Anterior cingulate cortex (tissue), 58 donors: ENCODE measurements at places on chromosomes 13 and 19.

GRCh38 chr19:49431330-49431749 is 6.2 kb downstream of the GFY start:
- no peak for DNase-seq

DNA sequence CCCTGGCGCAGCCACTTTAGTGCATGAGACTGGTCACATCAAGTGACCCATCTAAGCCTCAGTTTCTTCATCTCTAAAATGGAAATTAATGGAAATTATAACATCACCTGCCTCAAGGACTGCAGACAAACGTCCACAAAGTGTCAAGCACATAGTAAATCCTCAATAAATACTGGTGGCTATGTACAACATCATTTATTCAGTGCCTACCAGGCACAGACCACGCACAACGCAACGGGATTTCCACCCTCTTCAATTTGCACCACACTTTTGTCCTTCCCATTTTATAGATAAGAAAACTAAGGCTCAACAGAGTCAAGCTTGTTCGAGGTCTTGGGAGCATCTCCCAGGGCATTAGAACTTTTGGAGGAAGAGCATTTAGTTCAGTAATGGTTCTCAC is 1.4 kb downstream of the ELAVL1 start:
- DNase-seq = no peak

DNA sequence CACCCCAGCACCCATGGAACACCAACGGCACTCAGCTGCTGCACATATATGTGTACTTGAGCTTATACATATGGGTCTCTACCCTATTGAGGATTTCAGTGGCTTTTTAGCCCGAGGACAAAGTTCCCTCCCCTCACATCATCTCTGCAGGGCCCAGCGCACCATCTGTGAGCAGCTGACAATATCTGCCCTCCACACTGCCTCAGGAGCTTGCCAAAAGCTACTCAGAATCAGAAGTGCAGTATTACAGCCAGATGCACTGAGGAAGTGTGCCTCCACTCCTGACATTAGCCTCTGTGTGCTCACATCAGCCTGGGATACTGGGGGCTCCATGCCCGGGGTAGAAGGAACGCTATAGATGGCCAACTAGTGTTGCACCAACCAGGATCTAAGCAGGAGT is 903.9 kb downstream of the UQCRFS1 start:
- DNase-seq = no peak

DNA sequence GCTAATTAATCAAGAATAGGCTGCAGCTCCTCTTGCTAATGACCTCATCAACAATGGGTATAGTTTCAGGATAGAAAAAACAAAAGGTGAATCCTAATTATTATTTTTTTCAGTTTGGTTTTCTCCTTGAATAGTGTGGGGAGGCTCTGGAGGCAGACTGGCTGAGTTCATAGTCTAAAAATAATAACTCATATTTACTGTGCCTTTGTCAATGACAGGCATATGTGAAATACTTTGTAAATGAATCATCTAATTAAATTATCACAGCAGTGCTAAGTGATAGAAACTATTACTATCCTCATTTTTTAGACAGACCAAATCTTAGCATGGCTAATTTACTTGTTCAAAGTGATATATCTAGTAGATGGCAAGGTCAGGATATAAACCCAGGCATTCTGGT is 1261.0 kb upstream of the SLC10A2 start:
- no peak for DNase-seq

DNA sequence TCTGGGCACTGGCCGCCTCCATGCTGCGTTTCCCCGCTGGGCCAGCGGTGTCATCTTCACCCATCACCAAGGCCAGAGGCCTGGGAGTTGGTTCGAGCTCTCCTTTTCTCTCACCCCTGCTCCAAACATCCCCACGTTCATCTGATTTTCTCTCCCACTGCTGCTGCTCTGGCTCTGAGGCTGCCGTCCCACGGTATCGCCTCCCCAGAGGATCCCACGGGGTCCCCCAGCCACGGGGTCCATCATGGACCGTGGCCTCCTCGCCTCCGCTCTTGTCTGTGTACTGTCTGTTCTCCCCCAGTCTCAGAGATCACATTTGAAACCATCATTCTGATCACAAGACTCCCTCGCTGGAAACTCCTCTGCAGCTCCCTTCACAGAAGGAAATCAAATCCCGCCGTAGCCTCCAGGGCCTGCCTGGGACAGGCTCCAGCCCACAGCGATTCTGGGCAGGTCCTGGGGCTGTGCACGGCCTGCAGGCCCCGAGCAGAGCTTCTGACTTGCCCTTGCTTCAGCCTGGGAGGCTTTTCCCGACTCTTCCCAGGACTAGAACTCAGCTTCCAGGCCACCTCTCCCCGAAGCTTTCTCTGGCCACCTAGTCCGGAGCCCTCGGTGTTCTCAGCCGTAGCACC is 64.2 kb downstream of the SOX1 start:
- DNase-seq = no peak

DNA sequence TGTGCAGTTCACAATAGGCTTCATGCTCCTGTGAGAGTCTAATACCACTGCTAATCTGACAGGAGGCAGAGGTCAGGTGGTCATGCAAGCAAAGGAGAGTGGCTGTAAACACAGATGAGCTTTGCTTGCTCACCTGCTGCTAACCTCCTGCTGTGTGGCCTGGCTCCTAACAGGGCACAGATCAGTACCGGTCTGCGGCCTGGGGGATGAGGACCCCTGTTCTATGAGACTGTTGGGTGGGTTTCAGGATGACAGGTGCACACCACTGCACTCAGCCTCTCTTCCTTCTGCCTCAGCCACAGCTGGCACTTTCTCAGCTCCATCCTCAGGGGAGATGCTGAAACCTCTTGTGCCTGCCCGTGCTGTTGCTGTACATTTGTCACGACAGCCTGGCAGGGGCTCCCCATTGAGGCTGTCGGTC is 9.7 kb downstream of the CLEC4G start:
- no peak for DNase-seq

DNA sequence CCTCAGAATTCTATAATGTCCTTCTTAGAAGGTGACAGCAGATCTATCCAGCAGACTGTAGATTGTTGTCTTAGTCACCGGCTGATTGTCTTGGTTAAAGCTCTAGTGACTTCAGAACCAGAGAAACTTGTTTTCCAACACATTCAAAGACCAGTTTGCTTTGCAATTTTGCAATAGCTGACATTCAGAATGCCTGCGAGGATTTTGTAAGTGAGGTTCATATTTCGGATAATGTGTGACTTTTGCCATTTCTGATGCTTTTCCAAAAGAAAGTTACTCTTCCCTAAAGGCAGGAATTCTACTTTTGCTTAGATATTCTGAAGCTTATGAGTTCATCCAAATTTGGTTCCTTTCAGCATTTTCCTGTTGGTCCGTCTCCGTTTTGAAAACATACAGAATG is 13.2 kb downstream of the SPINT2 start:
- DNase-seq = no peak

GRCh38 chr13:26498656-26499601 is 58.6 kb upstream of the WASF3 start:
- no peak for DNase-seq

DNA sequence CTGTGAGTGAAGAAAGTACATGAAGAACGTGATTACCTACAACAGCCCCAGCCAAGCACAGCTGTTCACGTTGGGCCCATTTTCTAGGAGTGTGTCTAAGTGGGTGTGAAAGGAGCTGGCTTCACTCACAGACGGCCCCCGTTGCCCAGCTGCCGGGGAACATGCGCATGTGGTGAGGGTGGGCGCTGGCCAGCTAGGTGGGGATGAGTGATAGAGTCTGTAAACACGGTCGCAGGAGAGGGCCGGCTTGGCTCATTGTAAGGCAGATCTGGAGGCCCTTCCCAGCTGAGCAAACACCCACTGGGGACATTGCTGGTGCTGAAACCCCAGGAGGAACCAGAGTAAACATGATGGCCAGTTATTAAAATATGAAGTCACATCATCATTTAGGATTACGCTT is 160.5 kb downstream of the TEX29 start:
- DNase-seq = no peak

DNA sequence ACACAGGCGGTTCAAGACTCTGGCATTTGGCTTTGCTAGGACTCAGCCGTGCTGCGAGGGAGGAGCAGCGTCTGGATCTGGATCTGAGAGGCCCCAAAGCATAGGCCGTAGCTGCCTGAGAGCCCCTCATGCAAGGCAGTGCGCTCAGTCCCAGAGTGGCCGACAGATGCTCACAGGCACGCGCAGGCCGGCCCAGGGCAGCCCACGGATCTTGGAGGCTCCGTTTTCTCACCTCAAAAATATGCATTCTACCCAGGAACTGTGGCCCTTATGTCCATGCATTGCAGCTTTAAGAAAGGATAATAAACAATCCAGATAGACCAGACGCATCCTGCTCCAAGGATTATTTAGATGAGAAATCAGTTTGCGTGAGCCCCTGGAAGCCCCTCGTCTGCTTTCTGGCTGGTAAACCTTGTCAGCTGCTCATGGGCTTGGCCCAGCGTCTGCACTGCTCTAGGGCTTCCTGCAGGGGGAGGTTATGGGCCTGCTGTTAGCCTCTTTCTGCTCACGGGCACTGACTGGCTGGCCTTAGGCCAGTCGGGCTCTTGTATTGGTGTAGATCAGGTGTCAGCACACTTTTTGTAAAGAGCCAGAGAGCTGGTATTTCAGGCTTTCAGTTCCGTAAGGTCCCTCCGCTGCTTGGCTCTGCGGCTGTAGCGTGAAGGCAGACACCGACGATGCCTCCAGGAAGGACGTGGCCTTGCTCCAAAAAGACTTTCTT is 24.2 kb downstream of the TEX29 start:
- DNase-seq = no peak

DNA sequence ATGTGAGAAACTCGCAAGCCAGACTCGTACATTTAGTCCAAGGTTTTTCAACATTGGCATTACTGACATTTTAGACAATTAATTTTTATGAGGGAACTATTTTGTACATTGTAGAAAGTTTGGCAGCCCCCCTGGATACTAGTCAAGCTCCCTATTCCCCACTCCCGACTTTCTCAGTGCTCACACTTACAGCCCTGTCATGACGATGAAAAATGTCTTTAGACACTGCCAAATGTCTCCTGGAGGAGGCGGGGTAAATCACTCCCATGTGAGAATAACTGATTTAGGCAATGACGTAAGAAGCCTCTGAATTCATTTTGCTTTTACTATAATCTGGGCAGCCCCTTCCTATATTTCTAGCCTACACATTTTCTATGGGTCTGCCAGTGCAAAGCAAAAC is 535.8 kb upstream of the KLHL1 start:
- no peak for DNase-seq

- no peak for DNase-seq
Observed at GRCh38 chr19:45899919-45900589, 2.4 kb downstream of the MYPOP start.

DNA sequence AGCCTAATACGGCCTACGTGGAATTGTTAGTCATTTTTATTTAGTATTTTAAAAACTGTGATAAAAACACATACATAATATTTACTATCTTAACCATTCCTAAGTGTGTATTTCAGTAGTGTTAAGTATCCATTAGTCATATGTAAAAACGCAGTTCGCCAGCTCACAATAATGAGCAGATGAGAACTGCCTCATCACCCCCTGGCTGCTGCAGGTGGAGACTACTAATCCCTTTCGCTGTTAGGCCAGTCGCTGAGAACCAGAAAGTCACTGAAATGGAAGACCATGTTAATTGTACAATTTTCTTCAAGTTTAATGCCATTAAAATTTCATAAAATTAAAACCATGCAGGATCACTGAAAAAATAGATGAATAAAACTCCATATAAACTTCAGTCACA is 1.6 kb downstream of the ESD start:
- no peak for DNase-seq

GRCh38 chr13:41059456-41060081 is 1.7 kb upstream of the WBP4 start:
- no peak for DNase-seq

- no peak for DNase-seq
Observed at GRCh38 chr13:113110048-113110851, 4.7 kb downstream of the F7 start.

DNA sequence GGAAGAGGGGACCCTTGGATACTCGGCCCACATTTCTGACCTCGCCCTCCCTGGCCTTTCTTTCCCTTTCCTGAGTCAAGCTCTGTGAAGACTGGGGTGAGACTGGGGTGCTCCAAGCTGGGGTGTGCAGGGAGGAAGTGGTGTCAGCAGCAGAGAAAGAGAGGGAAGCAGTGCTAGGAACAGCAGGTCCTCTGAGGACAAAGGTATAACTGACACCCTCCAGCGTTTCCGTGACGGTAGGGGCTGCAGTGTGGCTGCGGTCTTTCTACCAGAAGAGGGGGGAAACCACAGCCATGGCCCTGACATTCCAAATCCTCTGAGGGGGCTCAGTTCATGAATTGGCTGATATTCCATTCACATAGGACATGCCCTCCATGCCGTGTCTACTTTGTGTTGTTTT is 1.1 kb downstream of the KIR3DL2 start:
- no peak for DNase-seq

DNA sequence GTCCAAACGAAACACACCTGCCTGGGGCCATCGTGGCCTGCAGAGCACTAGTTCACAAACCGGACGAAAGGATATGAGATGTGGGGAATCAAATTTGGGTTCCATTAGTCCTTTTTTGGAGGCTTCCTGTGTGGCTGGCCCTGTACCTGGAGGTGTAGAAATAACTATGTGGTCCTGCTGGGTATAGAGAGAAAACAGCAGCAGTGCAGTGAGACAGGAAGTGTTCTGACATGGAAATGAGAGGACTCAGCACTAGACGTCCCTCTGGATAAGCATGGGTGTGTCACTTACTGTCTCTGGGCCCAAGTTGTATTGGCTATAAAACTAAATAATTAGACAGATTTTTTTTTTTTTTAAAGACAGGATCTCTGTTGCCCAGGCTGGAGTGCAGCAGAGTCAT is 12.3 kb downstream of the KDELR1 start:
- no peak for DNase-seq

DNA sequence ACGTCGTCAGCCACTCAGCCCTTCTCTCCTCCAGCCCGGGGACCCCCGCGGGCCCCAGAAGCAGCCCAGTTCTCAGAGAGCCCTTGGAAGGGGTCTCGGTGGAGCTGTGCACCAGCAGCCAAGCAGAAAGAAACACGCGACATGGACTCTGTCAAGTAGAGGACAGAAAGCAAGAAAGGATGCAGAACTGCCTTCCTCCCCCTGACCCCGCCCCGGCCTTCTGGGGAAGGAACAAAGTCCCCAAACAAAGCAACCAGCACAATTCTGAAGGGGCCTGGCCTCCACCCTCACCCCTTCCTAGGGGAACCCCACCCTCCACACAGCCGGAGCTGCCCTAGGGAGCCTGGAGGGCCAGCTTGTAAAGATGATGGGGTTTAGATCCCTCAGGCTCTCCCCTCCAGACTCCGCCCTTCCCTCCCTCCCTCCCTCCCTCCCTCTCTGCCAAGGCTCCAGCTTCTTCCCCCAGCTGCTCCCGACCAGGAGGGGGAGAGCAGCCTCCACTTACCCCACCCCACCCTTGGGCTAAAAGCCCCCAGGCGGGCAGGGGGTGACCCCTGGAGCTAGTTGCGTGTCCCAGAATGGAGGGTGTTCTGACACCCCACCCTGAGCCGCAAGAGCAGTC is 7.8 kb downstream of the LYL1 start:
- DNase-seq = no peak

- no peak for DNase-seq
Observed at GRCh38 chr13:30340331-30341250, 33.2 kb upstream of the KATNAL1 start.

- DNase-seq = no peak
Observed at GRCh38 chr19:51921949-51922348, 5.3 kb upstream of the ZNF613 start.

GRCh38 chr19:16587833-16588823 is 15.9 kb upstream of the SLC35E1 start:
- DNase-seq = peak; percentile 53
